Stimulated activated CD4-positive, alpha-beta T cell treated with anti-CD3 and anti-CD28 coated beads, Interleukin-2, amount 100 ng/mL, for 48 hours (primary cell): ENCODE measurements at places on chromosomes 11 and 22.

DNA sequence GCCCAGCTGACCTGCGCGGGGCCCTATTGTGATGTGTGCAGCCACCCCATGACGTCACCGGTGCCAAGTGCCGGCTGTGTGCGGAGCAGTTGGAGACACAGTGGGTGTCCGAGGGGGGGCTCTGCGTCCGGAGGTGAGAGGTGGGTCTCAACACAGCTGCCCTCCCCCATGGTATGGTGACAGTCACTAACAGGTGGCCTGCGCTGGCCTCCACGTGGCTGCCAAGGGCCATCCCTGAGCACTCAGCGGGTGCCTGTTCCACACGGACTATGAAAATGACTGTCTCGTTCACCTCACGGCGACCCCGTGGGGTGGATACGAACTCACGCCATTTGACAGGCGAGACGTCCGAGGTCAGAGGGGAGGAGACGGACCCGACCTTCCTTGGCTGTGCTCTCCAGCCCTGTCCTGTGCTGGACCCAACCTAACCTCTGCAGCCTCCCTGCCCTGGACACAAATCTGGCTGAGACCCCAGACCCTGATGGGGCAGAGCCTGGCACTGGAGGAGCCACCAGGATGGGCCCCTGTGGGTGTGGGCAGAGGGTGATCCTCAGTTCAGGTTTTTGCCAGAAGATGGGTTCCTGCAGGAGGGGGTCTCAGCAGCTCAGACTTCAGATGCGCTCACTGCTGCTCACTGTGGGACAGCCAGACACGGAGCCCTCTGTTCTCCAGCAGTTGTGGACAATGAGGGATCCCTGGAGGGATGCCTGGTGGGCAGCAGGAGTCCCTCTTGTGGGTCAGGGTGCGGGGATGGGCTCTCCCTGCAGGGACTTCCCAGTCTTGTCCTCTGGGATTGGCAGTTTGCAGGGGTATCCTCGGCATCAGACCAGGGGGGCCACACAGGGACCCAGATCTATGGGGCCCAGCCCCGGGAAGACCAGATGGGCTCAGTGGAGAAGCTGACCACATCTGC is 6.3 kb downstream of the HRAS start:
- DNase-seq = no peak

DNA sequence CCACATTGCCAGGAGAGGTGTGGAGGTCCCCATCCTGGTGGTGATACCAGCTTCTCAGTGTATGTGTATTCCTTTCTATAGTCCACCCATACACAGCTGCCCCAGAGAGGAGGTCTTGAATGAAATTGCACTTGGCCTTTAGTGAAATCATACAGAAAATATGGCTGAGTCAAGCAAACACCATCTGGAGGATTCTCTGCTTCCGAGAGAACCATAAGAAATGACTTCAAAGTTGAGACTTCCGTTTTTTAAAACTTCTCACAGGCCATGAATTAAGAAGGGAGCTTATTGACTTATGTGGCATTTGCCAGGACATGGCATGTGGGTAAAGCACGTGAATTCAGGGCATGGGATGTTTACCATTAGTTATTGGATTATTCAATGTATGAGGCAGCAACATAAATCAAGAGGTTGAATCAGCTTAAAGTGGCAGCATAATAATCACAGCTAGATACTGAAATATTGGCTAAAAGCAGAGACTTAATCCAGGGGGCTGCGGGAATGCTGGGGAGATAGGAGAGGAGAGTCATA is 119.1 kb upstream of the MTNR1B start:
- no peak for DNase-seq

- no peak for DNase-seq
These were observed 19.6 kb upstream of the TBCEL start for GRCh38 chr11:121004206-121004840.

DNA sequence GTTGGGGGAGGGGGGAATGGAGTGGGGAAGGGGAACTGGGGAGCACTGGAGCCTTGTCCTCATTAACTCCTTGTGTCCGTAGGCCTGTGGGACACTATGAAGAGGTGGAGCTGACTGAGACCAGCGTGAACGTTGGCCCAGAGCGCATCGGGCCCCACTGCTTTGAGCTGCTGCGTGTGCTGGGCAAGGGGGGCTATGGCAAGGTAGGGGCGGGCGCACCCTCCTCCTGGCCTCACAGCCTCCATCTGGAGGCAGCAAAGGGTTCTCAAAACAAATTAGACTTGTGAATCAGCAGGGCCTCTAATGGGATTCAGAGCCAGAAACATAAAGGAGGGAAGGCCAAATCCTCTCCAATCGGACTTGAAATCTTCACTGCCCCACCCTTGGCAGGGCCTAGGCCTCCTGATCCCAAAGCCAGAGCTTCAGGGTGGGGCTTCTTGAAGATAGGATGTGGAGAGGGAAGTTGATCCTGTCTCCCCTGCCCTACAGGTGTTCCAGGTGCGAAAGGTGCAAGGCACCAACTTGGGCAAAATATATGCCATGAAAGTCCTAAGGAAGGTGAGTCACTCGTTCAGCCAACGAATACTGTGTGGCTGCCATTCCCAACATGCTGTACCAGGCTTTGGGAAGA is 859 bp downstream of the RPS6KB2 start:
- no peak for DNase-seq

DNA sequence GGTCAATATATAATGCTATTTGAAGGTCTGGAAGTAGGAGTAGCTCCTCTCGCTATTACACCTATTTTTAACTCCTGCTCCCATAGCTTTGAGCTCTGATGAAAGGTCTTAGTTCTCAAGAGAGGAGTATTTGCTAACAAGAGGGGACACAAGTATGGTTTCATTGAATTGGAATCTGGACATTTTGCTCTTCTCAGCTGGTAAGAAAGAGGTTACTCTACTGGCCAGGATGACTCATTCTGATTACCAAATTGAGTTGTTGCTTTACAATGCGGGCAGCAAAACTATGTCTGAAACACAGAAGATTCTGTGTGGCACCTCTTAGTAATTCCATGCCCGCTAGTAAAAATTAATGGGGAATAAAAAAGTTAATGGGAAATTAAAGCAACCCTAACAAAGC is 63.6 kb upstream of the EP300 start:
- DNase-seq = no peak

- no peak for DNase-seq
These were observed 278.1 kb upstream of the FAT3 start for GRCh38 chr11:91946397-91946951.

DNA sequence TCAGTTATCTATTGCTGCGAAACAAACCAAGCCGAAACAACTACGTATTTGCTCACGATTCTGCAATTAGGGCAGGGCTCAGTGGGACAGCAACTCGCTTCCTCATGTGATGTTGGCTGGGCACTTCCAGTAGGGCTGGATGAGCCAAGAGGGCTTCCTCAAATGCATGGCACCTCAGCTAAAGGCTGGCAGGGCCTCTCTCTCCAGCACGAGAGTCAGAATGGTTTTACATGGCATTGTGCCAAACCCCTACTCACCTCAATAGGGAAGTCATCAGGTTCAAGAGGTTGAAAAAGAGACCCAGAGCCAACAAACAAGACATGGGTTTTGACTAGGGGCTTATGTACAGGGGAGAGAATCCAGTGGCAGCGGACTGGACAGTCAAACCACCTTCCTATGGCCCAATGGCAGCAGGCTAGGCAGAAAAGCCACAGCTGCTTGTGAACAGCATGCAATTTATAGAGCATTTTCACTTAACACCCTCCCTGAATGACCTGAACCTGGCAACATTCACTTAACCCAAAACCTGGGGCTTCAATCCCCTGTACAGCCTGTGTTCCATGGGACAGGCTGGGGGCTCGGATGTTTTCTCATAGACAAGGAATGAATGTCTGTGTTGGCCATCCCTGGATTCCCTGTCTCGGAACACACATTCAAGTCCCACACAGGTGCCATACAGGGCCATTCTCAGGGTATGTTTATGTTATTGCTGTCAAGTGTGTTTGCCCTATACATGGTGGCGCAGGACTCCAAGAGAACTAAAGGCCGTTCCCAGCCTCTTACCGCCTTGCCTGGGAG is 154.2 kb upstream of the NAV2 start:
- DNase-seq = no peak

DNA sequence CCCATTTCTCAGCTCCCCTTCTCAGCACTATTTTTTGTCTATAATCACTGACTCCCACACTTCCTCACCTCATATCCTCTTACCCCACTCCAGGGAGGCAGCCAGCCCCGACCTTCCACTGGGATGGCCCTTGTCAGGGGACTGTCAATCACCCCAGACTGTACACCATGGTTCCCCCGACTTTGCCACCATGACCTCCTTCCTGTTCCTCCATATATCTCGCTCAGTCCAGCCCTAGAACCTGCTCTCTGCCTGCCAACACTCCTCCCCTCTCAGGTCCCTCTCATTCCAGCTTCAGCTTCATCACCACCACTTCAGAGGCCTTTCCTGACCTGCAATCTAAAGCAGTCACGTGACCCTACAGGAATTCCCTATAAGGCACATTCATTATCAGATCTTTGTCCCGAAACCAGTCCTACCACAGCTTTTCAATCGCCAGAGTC is 16.5 kb downstream of the PRPF19 start:
- DNase-seq = no peak

GRCh38 chr11:37504060-37504611 is 906.1 kb upstream of the RAG2 start:
- DNase-seq = no peak
